Stimulated activated CD8-positive, alpha-beta memory T cell treated with anti-CD3 and anti-CD28 coated beads, Interleukin-4, amount 100 ng/mL, for 4 hours (primary cell): ENCODE measurements at places on chromosomes 13 and 19.

DNA sequence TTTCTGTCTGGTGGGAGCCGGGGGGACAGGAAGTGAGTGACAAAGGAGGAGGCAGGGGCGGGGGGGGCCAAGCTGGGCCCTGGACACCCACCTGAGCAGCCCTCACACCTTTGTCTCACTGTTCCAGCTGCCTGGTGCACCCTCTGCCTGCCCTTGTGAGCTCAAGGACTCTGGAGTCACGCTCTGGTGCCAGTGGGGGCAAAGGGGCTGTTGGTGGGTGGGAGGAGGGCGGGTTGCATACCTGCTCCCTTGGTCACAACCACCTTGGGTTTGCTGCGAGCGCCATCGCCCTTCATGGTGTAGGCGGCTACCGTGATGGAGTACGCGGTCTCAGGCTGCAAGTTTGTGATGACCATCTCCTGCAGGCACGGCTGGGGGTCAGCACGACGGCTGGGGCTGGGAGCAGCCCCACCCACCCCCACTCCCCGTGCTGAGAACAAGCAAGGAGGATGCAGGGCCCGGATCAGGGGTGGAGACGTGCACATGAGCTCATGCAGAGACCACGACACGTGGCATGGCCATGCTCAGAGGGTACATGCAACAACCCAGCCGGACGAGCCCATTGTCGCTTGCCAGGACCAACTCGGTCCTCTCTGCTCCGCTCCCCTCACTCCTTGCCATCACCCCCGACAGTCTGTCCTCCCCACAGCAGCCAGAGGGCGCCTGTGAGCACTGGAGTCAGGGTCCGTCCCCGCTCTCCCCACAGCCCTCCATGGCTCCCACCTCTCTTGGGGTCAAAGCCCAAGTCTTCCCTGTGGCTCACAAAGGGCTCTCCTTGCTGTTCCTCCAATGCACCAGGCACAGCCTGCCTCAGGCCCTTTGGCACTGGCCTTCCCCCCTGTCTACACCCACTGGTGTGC lies 114.9 kb downstream of the PTPRS start:
- DNase-seq = no peak

DNA sequence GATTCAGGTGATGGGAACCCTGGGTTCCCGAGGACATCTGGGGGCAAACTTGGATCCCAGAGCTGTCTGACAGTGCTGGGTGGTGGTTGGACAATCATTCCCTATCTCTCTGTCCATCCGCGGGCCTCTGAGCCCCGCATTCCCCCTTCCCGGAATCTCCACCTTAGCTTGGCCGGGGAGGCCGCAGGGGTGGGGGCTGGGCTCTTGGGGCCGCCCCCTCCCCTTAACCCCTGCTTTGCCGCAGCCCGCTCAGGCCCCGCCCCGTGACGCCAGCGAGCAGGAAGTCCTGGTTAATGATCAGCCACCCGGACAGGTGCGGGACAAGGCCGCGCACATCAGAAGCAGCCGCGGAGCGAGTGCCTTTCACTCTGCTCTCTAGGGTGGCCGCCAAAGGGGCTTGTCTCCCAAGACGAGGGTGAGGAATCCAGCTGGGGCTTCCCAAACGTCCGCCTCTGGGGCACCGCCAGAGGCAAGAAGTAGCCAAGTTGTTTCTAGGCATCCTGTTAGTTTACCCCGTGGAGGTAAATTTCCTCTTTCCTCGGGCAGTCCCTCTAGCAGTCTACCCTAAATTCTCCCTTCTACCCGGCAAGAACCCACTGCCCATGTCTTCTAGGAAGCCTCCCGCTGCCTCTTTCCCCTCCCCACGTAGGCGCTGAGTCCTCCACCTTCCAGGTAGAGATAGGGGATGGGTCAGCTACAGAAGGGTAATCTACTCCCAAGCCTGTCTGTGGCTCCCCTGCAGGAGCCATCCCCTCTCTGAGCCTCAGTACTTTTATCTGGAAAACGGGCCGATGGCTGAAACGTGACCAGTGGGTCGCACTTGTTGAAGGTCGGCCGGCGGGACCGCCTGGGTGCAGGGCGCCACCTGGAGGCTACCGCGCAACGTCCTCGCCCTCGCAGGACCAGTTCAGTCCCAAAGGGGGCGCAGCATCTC lies 3.0 kb downstream of the IRF2BP1 start:
- peak; percentile 60 for DNase-seq

GRCh38 chr19:4096049-4096892 lies 27.7 kb downstream of the MAP2K2 start:
- no peak for DNase-seq

DNA sequence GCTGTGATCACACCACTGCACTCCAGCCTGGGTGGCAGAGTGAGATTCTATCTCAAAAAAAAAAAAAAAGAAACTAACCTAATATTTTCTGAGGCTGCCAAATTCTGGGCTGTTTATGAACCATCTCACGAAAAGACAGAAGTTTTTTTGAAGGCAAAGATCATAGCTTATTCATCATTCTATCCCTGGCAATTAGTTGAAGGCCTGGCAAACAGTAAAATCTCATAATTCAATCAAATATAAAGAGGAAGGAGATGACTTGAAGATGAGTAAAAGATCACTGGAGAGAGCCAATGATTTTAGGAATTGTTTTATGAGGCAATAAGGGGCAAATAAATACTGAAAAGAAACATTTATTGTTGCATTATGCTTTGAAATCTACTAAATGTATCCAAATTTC lies 216.5 kb downstream of the DCLK1 start:
- no peak for DNase-seq

DNA sequence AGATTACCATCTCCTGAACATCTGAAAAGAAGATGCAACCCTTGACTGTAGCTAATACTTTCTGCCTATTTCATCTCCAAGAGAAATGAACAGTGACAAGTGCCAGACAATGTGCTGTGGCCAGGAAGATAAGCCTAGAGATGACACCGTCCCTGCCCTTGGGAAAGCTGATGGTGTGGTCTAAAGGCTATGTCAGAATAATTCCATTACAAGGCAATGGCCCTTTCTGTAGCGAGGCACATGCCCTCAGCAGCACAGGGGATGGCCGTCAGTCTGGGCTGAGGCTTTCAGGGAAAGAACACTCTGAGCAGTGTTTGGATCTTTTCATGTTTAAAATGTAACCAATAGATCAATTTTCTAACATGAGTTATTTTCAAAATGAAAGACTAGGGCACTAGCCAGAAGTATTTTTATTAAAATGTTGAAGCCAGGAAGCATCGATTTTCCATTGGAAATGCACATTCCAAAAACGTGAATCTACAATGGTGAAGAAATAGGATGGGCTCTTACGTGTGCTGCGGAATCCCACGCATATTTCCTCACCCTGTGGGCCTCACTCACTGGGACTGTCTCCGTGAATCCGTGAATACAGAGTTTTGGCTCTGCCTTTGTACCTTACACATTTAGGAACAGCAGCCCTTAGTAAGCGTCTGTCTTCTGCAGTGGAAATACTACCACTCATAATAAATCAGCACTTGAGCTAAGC lies 22.0 kb downstream of the COL4A1 start:
- no peak for DNase-seq

- DNase-seq = no peak
Observed at GRCh38 chr13:50676602-50677001, 166.9 kb downstream of the DLEU7 start.

DNA sequence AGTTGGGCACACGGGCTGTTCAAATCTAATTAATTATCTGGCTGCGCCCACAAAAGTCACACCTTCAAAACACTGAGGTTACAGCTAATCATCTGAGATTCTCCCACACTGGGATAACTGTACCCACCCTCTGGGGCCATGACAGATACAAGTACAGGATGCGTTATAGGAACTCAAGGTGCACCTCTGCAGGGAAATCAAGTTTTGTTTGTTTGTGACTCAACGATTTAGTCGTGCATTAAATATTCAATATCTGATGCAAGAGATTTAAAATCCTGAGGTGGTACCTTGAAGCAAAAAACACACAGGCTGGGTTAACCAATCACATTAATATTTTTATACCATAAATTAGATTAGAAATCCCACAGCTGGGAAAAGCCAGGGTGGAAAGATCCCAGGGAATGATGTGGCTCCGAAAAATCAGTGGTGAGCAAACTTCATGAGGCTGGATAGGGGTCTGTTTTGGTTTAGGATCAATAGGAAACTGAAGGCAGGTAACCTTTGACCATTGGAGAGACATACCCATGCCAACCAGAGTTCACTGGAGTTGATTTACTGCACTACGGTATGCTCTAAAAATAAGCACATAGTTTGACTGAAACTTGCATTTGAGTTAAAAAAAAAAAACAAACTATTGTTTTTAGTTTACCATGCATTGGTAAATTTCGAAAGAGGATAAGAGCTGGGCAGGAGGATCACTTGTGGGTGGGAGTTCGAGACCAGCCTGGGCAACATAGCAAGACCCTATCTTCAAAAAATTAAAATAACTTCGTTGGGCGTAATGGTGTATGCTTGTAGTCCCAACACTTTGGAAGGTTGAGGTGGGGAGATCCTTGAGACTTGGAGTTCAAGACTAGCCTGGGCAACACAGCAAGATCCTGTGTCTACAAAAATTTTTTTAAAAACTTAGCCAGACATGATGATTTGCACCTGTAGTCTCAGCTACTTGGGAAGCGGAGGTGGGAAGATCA lies 23.9 kb upstream of the CEBPG start:
- no peak for DNase-seq

GRCh38 chr19:16456652-16457194 lies 15.0 kb downstream of the EPS15L1 start:
- DNase-seq = no peak

DNA sequence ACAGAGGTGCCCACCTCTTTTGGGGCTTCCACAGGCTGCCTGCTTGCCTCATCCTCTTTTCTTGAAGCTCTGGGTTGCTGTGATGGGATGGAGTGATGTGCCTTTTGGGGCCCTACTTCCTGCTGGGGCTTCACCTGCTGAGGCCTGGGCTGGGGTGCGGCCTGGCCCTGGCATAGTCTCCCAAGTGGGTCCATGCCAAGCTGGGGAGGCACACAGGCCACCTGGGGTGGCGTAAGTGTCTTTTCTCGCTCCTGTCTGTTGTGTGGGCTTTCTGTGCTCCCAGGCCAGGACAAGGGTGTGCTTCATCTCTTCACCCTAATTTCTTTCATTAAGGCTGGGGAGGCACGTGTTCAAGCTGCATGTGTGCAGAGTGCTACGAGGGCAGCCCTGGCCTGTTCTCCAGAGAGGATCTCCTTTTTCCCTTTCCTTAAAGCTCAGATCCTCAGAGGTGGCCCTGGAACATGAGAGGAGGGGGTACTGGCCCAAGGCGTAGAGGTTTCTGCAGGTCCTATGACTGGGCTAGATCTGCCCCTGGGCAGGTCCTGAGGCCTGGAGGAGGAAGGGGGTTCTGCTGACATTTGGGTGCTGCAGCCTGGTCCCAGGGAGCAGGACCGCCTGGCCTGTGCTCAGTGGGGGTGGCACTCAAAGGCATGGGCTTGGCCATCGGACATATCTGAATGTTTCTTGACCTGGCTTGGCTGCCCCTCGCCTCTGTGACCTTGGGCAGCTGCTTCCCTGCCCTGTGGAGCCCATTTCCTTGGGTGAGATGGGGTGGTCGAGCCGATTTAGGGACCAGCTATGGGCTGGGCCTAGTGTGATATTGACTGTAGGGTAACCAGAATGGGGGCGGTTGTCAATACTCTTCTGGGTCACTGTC lies 23.7 kb upstream of the RNF17 start:
- DNase-seq = no peak

DNA sequence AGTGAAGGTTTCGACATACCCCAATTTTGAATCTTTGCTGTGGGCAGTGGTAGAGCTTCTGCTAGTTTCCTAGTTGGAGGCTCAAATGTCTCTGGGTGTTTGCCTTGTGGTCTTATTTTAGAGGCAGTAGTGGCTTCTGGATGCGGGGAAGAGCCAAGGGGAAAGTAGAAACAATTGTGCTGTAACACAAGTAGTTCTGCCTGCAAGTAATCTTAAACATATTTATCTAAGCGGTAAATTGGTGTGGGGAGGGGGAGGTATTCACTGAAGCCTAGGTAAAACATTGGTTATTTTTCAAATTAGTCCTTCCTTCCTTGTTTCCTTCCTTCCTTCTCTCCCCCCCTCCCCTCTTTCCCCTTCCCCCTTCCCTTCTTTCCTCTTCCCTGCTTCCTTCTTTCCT lies at the start of gene PCDH20:
PCDH20 (minus strand) TSS at position 101 of the 400 bp plus-strand sequence. CDS start 691 bp downstream, outside the sequence.
- no peak for DNase-seq

GRCh38 chr19:47663435-47663910 lies 49.7 kb upstream of the EHD2 start:
- no peak for DNase-seq

GRCh38 chr13:40514802-40515201 lies 151.6 kb downstream of the FOXO1 start:
- no peak for DNase-seq

- DNase-seq = no peak
Observed at GRCh38 chr19:16442386-16443276, 29.1 kb downstream of the EPS15L1 start.

DNA sequence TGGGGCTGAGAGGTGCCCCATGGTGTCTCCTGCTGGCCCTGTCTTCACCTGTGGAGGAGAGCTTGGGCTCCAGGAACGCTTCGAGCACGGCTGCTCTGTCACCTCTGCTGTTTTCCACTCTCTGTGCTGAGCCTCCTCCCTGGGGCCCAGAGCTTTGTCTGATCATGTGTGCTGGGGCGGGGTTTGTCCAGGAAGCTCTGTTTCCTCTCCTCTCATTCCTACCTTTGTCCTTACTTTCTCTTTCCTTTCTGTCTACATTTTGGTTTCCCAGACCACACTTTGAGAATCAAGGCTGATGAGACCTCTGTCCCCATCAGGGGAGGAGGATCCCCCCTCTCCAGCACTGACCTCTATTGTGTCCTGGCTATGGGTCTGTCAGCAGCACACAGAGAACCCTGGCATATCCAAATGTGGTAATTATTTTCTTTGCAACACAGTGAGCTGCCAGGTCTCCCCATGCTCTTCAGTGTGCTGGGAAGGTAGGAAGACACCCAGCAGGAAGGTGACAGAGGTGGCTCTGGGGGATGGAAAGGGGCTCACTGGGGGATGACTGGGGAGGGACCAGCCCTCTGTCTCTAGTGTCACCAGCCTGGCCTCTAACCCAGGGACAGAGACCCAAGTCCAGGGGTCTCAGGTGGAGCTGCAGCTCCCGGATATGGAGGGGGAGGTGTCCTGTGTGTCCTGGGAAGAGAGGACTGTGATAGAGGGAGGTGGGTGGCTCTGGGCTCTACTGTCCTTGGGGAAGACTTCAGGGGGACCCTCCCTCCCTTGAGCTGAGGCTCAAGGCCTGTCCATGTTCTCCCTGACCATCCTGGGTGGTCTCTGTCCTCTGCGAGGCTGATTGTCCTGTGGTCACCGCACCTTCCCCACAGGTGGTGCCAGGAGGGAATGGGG lies at the start of gene CEACAM1:
CEACAM1 (minus strand) TSS at position 128 of the 894 bp plus-strand sequence; CDS start at position 21, 107 bp downstream.
- no peak for DNase-seq

GRCh38 chr13:98447881-98448641 lies 128.8 kb downstream of the STK24 start:
- DNase-seq = no peak

DNA sequence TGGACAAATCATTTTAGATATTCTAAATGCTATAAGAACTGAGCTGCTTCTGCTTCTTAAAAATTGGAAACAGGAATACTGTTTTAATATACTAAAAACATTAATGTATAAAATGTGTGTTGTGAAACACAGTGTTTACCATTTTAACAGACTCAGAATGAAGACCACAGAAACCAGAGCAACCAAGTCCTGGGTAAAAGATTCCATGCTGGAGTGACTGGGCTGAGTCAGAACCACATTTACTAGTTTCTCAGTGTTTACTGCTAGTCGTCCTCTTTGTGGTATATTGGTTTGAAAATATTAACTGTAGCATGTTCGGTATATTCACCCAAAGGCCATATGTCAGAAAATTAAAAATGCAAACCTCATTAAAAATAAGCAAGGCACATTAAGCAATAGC lies 31.9 kb downstream of the ANKRD10 start:
- DNase-seq = no peak
